ENCODE measurements at places on chromosomes 4 and X.

- DNase-seq: no peak
Measured at GRCh38 chrX:150599226-150599625, 30.8 kb downstream of the MTM1 start.

- no peak for DNase-seq
Measured at GRCh38 chr4:1907848-1908525, 36.8 kb downstream of the NSD2 start.

DNA sequence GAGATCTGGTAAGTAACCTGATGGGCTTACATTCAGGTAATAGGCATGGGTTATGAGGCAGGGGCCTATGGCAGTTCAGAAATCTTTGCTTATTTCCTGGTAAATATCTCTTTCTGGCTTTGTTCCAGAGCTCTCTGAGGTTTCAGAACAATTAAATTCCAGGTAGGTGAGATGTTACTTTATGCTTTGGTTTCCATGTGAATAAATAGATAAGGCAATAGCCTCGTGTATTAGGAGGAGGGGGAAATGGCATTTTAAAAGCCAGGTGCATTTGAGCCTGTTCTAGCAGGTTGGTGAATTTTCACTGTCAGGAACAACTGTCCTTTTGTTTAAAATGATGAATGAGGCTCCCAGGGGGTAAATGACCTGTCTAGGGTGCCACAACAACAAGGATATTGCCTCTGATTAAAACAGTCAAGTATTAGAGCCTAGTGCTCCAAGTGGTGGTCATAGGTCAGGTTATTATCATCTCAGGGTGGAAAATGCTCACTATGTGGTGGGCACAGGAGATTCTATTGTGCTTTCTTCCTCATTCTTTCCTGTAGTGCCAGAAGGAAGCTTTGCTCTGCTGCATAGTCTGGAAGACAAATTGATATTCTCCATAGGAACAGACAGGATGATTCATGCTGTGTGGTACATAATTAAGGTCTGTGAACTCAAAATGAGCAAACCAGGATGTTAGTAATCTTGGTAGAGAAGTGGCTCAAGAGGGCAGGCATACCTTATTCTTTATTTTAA lies 296.2 kb downstream of the INPP4B start:
- no peak for DNase-seq

DNA sequence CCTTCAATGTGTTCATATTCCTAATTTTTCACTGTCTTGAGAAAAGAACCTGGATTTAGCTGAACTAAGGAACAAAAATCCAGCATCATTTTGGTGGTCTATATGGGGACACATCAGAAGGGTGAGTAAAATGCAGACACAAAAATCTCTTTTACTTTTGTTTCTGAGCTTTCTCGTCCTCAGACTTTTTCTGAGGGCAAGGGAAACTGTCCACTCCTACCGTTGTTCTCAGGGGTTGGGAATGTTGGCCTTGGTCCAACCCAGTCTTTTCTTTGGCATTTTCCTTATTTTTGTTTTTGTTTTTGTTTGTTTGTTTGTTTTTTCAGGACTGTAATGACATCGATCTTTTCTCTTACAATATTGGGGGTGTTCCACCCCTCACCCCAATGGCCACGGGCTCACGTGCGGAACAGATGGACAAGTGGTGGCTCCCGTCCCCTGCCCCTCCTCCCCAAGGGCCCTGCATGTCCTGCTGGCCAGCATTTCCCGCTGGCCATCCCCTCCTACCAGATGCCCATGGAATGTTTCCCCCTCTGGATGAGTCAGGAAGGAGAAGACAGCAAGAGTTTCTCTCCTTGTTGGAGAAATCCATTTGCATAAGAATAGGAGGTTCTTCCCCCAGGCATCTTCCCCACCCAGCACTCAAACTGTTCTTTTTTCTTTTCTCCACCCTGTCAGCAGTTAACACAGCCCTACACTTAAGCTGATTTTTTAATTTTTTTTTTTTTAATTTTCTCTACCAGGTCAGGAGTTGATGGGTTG lies 305.4 kb upstream of the NDST4 start:
- no peak for DNase-seq

DNA sequence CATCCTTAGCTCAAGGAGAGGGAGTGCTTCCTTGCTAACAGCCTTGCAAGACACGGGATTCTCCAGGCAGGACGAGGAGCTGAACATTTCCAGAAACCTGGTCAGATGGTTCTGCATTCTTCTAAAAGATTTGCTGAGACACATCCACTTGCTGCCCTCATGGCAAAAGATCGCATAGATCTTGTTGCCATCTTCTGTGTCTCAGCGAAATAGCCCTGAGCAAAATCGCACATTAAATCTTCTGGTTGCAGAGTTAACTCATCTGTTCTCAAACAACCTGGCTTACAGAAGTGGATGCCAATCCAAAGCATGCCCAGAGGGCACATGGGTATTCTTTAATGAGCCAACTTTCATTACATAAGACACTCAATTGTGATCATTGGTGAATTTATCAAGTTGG lies 167.5 kb downstream of the PRKX start:
- DNase-seq: no peak

DNA sequence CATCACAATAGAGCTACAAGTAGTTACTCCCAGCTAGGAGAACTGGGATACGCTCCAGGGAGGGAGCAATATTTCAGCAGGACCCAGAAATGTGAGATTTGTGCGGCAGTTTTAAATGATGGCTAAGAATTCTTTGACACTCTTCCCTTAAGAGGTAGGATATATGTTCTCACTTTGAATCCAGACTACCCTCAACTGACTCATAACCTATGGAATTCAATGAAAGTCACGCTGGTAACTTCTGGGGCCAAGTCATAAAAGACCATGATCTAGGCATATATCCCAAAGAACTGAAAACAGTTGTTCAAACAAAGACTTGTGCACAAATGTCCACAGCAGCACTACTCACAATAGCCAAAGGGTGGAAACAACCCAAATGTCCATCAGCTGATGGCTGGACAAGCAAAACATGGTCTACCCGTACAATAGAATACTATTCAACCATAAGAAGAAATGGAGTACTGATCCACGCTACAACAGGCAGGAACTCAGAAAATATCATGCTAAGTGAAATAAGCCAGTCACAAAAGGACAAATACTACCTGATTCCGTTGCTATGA lies 10.5 kb downstream of the CD99L2 start:
- no peak for DNase-seq

DNA sequence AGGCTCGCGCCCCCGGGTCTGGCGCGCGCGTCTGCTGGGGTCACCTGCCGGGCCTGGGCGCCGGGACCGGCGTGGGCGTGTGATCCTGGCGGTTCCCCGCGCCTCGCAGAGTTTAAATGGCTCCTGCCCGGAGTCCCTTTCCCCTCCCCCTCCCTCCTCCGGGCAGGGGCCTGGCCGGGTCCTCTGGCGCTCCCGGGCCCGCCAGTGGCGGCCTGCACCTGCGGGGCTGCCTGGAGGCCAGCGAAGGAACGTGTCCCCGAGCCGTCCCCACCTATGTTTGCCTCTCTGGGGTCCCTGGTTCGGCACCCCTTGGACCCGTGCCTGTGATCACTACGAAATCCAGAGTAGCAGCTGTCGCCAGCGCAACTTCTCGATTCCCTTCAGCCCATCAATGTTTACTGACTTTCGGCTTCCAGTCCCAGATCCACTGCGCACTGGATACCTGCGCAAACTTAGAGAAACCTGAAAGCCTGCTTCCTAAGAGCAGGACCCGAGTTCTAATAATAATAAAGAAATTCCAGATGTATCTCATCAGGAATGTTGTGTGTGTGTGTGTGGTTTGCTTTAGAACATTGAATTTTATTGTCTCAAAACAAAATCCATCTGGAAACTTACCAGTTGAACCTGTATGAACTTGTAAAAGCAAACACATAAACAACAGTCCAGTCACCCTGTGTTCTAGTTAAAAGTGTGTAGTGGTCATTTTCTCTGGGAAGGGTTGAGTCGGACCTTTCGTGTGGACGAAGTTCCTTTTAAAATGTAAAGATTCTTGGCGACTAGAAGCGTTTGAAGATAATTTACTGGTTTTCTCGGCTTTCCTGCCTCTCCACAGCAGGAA lies 788 bp downstream of the SHROOM2 start:
- DNase-seq: no peak

DNA sequence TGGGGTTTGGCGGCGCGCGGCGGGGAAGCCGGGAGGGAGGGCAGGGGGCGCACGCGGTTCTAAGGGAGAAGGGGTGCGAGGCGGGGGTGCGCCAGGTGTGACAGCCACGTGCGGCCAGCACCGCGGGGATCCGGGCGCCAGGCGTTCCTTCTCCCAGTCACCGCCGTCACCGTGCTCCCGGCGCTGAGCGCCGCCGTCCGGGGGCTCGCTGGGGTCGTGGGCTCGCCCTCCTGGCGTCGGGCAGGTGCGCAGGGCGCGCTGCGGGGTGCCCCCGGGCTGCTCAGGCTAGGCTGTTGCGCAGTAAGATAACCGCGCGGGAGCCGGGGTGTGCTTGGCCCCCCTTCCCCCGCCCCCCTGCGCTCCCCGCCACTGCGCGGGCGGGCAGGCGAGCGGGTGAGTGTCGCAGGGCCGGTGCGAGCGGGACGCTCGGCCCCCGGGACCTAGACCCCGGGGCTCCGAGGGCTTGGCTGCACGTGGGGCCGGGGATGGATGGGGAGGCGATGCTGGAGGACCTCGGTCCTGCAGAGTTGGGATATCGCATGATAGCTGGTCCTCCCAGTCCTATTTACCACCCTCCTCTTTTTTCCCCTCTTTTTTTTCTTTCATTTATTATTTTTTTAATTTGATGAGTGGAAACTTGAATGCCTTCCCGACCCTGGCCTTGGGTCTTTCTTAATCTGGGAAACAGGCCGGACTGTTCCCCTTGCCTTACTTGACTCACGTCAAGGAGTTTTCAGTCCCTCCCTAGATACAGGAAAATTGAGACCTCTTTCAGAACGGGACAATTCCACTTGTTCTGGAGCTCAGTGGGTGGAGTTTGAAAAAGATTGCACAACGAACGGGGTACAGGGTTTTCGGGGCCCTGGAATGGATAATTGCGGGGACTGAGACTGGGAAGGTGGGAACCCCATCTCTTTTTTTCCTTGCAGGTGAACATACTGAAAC lies 797 bp downstream of the TXLNG start:
- DNase-seq: no peak

GRCh38 chrX:69988955-69989394 lies 60.8 kb downstream of the AWAT2 start:
- no peak for DNase-seq

- no peak for DNase-seq
Measured at GRCh38 chr4:80420638-80421037, 85.1 kb downstream of the CFAP299 start.

DNA sequence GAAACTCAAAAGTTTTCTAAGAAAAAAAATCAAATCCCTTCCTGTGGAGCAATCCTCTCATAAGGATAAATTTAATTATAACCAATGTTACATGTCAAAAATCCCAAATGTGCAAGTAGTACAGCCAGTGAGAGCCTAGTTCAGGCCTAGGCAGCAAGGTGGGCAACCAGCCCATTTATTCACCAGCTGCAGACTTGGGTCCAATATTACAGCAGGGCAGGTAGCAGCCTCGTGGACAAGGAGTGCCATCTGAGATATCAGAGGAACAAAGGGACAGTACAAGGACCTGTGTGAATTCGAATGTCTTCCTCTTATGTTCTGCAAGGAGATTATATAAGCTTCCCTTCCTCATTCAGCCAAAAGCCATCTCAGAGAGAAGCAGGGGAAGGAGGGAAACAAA lies 6.6 kb downstream of the HELQ start:
- DNase-seq: no peak

DNA sequence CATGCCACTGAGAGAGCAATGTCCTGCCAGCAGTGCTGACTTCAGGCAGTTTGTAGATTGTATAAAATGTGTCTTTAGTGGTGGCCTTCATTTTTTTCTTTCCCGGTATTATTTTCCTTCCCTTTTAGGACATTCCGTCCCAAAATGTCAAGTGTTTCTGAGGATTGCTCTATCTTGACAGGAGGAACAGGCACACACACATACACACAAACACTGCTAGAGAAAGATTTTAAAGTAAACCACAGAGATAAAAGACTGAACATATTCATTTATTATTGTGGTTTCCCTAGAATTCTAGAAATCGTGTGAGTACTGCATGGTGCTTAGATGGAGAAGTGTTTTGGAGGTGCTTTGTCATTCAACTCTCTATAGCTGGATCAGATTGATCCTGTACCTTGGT lies 111.9 kb downstream of the GABRB1 start:
- no peak for DNase-seq

DNA sequence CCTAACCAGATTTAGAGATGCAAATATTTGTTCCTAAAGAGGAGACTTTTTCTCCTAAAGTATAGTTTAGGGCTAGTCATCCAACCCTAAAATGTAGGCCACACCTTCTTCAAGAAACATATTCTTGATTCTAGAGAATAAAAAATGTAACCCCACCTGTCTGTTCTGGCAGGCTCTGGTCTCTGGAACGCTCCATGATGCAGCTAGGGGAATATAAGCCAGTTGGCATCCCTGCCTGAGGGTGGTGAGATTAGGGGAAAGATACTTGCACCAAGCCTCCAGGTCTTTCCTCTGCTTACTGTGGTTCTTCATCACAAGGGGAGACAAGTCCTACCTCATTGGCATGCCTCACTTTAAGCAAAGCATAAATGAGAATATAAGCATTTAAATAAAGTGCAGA lies 21.2 kb upstream of the TBC1D9 start:
- DNase-seq: no peak

Measured in suppressor macrophage (primary cell).